ENCODE measurements at places on chromosomes 4 and X.

GRCh38 chr4:113154281-113154680, 104.8 kb downstream of the ANK2 start:
- DNase-seq, result no peak

DNA sequence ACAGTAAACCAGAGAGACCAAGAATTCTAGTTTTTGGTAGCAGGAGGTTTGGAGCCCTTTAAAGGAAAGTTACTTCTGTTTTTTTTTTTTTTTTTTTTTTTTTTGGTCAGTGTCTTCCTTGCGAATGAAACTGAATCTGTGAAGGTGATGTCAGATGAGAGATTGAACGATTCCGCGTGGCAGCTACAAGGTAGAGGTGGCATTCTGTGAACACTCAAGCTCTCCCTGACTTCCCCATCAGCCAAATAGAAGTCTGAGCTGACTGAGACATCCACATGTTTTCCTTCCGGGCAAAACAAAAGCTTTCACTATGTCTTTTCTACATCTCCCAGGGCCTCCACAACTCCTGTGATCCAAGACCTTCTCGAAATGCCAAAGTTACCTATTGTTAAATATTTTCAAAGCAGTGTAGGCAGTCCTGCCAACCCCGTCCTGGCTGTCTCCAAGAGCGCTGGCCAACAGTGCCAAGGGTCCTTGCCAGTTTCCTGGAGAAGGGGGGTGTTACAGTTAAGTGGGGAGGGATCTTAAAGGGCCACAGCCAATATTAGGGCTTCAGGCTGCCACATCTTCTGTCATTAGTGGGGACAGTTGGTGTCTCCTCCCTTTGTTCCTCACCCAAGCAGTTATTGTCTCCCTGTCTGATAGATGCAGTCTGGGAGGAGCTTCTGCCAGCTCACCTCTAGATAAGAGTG, 102.9 kb upstream of the SLC34A2 start:
- DNase-seq, result no peak

GRCh38 chr4:183059797-183060196, 39.3 kb upstream of the WWC2 start:
- DNase-seq, result no peak

- DNase-seq, result no peak
These were observed 1865.3 kb upstream of the AGA start for GRCh38 chr4:179307297-179308136.

DNA sequence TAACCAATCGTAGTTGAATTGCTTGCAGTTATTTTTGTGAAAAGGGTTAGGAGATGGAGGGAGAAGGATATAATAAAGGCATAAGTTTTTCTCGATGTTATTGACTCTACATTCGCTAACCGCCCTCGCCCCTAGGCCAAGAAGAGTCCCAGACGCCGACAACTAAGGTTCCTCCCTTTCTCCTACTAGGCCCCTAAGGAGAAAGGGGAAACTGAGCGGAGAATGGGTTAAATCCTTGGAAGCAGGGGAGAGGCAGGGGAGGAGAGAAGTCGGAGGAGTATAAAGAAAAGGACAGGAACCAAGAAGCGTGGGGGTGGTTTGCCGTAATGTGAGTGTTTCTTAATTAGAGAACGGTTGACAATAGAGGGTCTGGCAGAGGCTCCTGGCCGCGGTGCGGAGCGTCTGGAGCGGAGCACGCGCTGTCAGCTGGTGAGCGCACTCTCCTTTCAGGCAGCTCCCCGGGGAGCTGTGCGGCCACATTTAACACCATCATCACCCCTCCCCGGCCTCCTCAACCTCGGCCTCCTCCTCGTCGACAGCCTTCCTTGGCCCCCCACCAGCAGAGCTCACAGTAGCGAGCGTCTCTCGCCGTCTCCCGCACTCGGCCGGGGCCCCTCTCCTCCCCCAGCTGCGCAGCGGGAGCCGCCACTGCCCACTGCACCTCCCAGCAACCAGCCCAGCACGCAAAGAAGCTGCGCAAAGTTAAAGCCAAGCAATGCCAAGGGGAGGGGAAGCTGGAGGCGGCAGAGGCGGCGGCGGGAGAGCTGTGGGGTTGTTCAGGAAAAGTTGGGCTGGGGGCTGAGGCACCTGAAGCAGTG, 5.9 kb downstream of the ATOH1 start:
- DNase-seq, result no peak

DNA sequence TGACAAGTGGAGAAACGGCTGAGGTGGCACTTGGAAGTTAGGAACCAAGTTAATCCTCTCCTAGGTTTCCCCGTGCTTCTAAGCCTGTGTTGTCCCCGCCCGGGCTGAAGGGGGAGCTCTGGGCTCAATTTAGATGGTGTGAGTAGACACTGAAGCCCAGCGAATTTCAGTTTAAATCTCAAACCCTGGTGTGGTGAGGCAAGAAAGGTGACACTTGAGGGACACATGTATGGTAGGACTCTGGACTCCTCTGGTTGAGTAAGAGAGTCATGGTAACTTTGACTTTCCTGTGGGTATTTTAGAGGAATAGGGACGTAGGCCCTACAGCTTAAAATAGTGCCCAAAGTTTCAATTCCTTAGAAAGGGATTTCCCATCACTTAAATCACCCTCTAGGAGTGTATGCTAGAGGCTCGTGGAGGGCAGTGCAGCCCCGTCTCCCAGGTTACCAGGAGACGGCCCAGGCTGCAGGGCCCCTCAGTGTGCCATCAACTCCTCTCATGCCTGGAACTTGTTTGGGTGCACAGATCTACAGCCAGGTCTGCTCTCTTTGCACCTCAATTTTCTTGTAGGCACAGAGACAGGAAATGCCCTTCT, 24.0 kb downstream of the HAND2 start:
- no peak for DNase-seq

DNA sequence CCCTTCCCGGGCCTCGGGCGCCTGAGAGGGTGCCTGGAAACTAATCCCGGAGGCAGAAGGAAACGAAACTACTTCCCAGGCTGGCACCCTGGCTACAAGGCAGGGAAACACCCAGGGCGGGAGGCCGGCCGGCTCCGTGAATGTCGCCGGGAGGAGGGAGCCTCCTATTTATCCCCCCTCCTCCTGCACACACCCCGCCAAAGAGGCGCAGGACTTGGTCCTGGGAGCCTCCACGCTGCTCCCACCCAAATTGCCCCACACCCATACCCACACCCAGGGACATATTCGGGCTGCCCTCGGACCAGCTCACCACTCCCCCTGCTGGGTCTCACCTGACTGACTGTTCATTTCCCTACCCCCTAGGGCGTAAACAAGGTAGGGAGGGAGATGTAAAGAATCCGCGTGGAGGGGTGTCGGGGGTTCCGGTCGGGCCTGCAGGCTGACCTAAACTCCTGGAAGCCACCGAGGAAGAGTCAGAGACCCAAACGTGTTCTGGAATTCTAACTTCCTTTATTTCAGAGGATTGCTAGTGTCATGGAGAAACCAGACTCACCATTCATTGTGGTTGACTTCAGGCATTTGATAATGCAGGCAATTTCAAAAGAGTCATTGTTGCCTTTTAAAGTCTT, at the start of gene BTC:
BTC (minus strand) TSS at position 142 of the 629 bp plus-strand sequence. CDS start 198 bp downstream, outside the sequence.
- no peak for DNase-seq

DNA sequence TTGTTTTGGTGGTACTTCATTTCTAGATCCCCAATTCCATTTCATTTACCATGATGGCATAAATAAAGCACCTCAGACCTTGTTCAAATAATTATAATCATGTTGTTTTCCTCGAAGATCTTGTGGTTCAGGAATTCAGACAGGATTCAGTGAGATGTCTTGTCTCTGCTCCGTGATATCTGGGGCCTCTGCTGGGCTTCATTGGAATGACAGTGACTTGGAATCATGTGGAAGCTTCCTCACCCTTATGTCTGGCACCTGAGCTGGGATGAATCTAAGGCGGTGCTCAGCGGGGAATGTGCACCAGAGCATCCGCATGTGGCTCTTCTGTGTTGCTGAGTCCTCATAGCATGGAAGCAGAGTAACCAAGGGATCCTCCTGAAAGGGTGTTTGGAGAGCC, 132.2 kb downstream of the VEGFC start:
- no peak for DNase-seq

- no peak for DNase-seq
These were observed 5.1 kb downstream of the MECP2 start for GRCh38 chrX:154092371-154092770.

- no peak for DNase-seq
These were observed 32.1 kb downstream of the TMEM131L start for GRCh38 chr4:153497988-153498967.

DNA sequence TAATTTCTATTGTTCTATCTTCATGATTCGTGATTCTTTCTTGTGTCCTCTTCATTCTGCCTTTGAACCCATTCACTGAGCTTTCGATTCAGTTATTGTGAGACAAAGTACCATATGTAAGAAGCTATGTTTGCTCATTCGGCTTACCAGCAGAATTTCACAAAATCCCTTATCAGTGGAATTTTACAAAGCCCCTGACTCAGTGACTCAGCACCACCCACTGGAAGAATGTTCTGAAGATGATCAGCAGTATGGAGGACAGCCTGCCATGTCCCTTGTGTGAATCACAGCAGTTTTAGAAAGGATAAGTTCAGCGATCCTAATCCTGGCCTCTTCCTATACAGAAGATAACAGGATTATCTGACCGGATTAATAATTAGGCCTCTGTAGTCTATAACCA, 5.8 kb upstream of the UXT start:
- no peak for DNase-seq

- DNase-seq, result no peak
These were observed 70.7 kb upstream of the PPP3CA start for GRCh38 chr4:101418055-101418454.

DNA sequence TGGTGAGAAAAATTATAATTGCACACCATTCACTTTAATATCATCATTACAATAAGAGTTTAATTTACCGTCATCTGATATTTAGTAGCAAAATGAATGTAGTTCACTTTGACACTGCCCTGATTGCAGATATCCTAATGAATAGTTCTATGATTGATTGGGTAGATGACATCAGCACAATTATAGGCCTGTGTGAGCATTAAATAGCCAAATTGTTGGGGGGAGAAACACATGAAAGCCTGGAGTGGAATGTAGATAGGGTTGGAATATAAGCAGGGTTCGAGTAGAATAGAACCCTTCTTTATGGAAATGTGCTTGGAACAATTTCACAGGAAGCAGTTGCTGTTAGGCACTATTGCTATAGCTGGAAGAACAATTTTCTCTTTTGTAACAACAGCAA, 1526.2 kb downstream of the RPA4 start:
- DNase-seq, result no peak

DNA sequence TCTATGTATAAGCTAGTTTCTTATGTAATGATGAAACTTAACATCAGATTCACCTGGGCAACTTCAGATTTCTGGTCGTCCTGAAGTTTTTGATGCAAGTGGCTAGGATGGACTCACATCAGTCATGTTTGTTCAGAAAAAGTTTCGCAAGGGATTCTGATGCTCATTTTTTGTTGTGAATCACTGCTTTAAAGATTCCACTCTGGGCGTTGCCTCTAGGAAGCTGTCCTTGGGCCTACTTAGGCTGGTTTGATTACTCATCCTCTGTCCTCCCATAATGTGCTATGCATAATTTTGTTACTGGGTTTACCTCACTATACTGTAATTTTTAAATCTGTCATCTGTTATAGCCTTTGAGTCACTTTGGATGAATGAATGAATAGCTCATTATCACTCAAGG, 30.8 kb downstream of the HERC3 start:
- DNase-seq, result no peak

- no peak for DNase-seq
These were observed 11.1 kb downstream of the ITIH6 start for GRCh38 chrX:54786967-54787366.

GRCh38 chr4:93684571-93684970, 144.0 kb upstream of the ATOH1 start:
- DNase-seq, result no peak

DNA sequence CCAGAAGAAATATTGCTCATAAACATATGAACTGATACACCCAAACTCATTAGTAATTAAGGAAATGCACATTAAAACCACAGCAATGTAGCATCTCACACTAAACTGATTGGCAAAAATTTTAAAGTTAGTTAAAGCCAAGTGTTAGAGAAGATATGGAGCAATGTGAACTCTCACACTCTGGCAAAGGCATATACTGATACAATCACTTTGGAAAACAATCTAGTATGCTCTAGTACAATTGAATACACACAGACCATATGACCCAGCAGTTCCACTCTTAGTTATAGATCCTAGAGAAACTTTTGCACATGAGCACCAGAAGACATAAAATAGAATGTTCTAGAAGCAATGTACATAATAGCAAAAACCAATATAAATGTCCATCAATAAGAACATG, 8.4 kb upstream of the AWAT1 start:
- no peak for DNase-seq

- DNase-seq, result no peak
These were observed 72.9 kb downstream of the ADAMTS3 start for GRCh38 chr4:72496119-72496518.

DNA sequence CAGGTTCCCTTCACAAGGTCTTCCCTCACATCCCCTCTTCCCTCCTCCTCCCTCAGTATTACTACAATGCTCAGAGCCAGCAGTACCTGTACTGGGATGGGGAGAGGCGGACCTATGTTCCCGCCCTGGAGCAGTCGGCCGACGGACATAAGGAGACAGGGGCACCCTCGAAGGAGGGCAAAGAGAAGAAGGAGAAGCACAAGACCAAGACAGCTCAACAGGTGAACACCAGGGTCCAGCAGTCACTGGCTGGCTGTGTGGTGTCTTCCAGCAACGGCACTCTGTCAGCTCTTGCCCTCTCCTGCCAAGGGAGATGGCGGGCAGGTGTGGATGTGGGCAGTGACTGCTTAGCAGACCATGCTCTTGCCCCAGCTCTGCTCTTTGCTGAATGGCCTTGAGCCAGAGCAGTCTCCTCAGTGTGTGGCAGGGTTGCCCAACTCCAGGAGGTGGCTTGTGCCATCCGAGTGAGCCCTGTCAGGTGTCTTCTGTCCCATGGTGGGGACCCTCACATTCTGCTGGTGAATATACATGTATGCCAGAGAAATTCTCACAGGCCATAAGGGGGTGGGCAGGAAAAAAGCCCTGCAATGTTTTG, 11.4 kb upstream of the UBA1 start:
- no peak for DNase-seq

- no peak for DNase-seq
These were observed 48.4 kb downstream of the CHM start for GRCh38 chrX:85998954-85999353.

DNA sequence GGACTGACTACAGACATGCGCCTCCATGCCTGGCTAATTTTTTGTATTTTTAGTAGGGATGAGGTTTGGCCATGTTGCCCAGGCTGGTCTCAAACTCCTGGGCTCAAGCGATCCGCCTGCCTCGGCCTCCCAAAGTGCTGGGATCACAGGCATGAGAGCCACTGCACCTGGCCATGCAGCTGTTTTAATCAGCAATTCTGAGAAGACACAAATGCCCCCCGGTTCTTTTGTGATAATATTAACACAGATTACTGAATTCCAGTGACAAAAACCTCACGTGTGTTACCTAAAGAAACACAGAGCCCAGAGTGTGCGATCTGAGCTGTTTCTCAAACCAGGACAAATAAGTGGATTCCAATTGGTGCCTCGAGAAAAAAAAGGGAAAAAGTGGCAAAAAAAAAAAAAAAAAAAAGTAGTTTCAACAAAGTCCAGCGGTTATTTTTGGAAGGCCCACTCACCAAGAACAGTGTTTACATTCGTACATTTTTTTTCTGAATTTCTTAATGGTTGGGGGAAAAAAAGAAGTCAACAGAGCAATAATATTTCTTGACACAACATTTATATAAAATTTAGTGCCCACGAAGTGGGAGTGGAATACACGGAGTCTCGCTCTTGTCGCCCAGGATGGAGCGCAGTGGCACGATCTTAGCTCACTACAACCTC, 17.2 kb downstream of the DHRSX start:
- no peak for DNase-seq

- DNase-seq, result no peak
These were observed 109.2 kb upstream of the LIMCH1 start for GRCh38 chr4:41428601-41429279.

Measured in stimulated activated CD4-positive, alpha-beta T cell treated with anti-CD3 and anti-CD28 coated beads, Interleukin-1b, Interleukin-23, amount 100 ng/mL, for 1 hour (primary cell).